ENCODE measurements at places on chromosomes 4 and X. TPM values are rescaled to one million over a fixed set of nuclear protein-coding genes. Genes with fewer than 3 reads are reported as not detected.

The MSANTD1 gene
- 0.27 TPM for total RNA-seq

The ANOS1 gene
- total RNA-seq = 0.54 TPM

The ARHGEF38 gene
- total RNA-seq = not detected

The GUCY1A1 gene
- 0.27 TPM for total RNA-seq

The BMPR1B gene
- total RNA-seq = under 0.01 TPM

The DCAF12L1 gene
- 0.09 TPM for total RNA-seq

The AKAP4 gene
- not detected for total RNA-seq

The PNMA3 gene
- total RNA-seq = not detected

The FRAS1 gene
- total RNA-seq = 4.1 TPM

The PDHA1 gene
- 124 TPM for total RNA-seq

The BEND2 gene
- total RNA-seq = not detected

The CFAP99 gene
- under 0.01 TPM for total RNA-seq

The MAGEA1 gene
- not detected for total RNA-seq

The SPRY1 gene
- 8.7 TPM for total RNA-seq

The HMX1 gene
- not detected for total RNA-seq

The SHOX gene
- total RNA-seq = not detected

The ARX gene
- not detected for total RNA-seq

The PNMA6A gene
- 0.99 TPM for total RNA-seq

The SLC25A4 gene
- total RNA-seq = 7.5 TPM

The TNIP3 gene
- 0.94 TPM for total RNA-seq

The SASH3 gene
- total RNA-seq = not detected

The PAGE2 gene
- not detected for total RNA-seq

The PAGE1 gene
- total RNA-seq = not detected

The CTAG2 gene
- not detected for total RNA-seq

The XK gene
- not detected for total RNA-seq

The RAP2C gene
- total RNA-seq = 15.6 TPM

The LUZP4 gene
- total RNA-seq = not detected

The CYSLTR1 gene
- not detected for total RNA-seq

The CT45A10 gene
- total RNA-seq = not detected

The TBC1D9 gene
- 58.6 TPM for total RNA-seq

The ETFDH gene
- total RNA-seq = 21.6 TPM

The CLGN gene
- 0.09 TPM for total RNA-seq

The TMPRSS11A gene
- not detected for total RNA-seq

The NDP gene
- 1.3 TPM for total RNA-seq

The HTR2C gene
- total RNA-seq = not detected

The TCEAL9 gene
- 107 TPM for total RNA-seq

The SHROOM2 gene
- 5.7 TPM for total RNA-seq

The CPLX1 gene
- total RNA-seq = 0.47 TPM

The GEMIN8 gene
- total RNA-seq = 20.2 TPM

The SCML2 gene
- total RNA-seq = 1.3 TPM

The ADH6 gene
- not detected for total RNA-seq

The BCLAF3 gene
- 3.3 TPM for total RNA-seq

The APELA gene
- total RNA-seq = not detected

The RHOH gene
- total RNA-seq = not detected

The GYPB gene
- not detected for total RNA-seq
